ENCODE measurements at places on chromosomes 11 and 22.

GRCh38 chr11:131108760-131109159 is 192.5 kb upstream of the SNX19 start:
- DNase-seq: peak; percentile 3

- no peak for DNase-seq
Observed at GRCh38 chr11:38191101-38191500, 1593.1 kb upstream of the RAG2 start.

DNA sequence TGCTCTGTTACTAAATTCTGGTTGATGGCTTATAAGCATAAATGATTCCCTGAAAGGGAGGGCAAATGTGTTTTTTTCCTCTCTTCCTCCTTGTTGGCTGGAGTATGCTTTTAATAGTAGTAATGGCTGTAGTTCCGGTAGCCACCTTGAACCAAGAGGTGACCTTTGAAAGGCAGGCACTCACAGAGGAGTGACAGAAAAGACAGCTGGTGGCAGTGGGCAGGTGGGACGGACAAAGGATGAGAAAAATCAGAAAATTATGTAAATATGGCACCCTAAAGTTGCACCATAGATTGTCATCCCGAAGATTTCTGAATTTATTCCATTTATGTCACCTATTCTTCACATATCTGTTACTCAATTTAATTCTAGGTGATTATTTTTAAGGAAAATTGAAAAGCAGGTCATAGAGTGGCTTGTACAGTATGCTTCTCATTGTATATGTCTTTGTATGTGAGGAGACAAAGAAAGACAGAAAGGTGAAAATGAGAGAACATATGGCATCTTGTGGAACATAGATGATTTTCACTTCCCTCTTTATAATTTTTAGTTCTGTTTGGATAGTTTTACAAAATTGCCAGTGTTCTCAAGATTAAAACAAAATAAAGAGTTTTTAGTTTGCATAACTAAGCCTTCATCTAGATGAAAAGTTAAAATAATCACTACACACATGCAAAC is 17.0 kb downstream of the CASP12 start:
- DNase-seq: no peak

DNA sequence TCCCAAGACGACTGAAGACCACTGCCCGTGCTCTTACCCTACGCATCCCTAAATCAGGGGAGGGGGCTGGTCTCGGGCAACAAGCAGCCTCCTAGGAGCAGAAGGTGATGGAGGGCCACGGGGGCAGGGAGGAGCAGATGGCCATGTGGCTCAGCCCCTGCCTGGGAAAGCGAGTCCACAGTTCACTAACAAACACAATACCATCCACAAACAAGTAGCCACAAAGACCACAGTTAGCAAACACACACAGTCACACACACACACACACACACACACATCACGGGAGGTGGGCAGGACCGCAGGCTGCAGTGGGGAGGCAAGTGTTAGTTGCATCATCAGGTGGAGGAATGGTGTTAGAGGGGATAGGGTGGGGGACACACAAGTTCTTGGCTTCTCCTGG is 13.2 kb upstream of the FXYD2 start:
- DNase-seq: no peak

DNA sequence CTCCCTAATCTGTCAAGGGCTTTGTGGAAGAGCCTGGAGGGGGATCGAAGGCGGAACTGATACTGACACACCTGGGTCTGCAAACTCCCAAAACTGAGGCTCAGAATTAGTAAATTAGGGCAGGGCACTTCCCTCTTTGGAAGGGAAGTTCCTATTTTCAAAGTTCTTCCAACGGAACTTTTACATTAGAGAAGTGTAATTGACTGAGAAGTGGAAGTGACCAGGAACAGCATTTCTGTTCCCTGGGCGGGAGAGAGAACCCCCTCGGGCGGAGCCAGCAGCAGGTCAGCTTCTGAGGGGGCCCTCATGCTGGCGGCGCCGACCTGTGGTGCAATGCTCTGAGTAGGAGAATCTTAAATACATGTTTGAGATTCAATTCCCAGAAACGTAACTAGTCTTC is 1.1 kb upstream of the CBL start:
- no peak for DNase-seq

GRCh38 chr11:67364783-67365722 is 8.3 kb downstream of the CLCF1 start:
- no peak for DNase-seq

DNA sequence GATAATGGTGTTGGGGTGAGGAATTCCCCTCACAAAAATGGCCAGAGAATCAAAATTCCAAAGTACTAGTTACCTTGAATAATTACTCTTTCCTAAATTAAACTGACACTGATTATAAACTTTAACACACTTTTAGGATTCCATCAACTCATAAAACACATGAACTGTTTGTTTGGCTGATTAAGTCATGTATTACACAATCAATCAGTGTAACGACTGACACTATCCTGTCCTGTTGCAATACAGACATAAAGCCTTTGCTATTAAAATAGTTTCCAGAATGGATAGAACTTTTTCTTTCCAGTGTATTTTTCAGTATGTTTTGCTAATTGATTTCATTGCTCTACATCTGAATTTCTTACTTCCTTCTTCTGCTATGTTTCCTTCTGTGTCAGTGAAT is 1709.4 kb upstream of the RAG2 start:
- DNase-seq: no peak

GRCh38 chr11:62077132-62077531 is 46.7 kb upstream of the INCENP start:
- no peak for DNase-seq

GRCh38 chr11:10382518-10382917 is 72.5 kb upstream of the AMPD3 start:
- no peak for DNase-seq

DNA sequence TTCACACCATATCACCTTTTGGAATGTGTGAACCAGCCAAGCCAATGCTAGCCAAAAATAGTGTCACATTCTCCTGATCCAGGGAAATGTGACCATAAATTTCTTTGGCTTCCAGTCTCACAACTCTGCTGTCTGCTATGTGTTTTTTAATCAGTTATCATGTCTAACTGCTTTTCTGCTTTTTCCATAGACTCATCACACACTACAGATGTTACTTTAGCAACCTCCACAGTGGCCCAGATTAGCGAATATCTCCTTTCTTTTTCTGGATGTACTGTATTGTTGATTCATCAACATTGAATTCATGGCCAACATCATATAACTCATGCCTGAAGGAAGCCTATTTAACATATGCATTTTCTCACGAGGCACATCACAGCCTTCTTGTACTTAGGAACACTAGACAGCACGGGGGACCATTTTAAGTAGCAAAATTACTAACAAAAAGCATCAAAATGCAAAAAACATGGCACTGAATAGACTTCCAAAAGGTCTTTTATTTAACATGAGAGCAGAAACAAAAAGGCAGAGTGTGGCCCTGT is 73.1 kb upstream of the POU2AF2 start:
- no peak for DNase-seq

DNA sequence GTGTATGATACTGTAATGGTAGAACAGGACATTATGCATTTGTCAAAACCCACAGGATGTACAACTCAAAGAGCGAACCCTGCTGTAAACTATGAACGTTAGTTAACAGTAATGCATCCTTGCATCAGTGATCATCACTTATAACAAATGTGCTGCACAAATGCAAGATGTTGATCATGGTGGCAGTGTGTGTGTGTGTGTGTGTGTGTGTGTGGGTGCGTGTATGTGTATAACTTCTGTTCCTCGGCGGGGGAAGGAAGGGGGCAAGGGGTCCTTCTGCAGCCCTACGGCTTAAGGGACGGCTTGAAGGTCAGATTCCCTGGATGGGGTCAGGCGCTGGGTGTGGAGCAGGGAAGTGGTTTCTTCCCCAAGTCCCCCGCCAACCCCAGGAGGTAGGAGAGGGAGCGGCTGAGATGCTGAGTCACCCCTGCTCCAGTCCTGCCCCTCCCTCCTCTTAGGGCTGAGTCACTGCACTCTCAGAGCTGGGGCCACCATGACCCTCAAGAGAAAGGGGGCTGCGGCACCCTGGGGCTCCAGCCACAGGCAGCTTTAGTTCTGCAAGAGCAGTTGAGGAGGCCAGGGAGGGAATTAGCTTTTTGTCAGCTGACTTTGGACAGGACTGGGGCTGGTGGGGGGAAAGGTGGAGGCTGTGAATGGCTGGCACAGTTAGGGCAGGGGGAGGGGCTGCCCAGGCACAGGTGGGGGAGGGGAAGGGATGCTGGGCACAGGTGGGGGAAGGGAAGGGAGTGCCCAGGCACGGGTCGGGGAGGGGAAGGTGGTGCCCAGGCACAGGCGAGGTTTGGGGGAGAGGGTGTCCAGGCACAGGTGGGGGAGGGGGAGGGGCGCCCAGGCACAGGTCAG is 8.8 kb upstream of the CTSD start:
- peak; percentile 87 for DNase-seq

DNA sequence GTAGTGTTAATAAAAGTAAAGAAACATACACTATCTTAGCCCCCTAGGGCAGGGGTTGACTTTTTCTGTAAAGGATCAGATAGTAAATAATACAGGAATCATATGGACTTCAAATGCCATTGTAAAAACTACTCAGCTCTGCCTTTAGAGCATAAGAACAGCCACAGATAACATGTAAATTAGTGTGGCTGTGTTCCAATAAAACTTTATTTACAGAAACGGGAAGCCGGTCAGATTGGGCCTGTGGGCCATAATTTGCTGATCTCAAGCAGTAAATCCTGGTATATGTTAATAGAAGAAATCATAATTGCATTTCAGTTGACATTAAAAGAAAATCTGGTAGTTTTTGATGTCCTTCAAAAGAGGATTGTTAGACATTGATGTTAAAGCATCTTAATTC is 76.5 kb downstream of the ZC3H12C start:
- DNase-seq: no peak

GRCh38 chr11:122242731-122243130 is 126.7 kb upstream of the BLID start:
- no peak for DNase-seq

- no peak for DNase-seq
Observed at GRCh38 chr11:129412494-129412893, 36.8 kb downstream of the BARX2 start.

DNA sequence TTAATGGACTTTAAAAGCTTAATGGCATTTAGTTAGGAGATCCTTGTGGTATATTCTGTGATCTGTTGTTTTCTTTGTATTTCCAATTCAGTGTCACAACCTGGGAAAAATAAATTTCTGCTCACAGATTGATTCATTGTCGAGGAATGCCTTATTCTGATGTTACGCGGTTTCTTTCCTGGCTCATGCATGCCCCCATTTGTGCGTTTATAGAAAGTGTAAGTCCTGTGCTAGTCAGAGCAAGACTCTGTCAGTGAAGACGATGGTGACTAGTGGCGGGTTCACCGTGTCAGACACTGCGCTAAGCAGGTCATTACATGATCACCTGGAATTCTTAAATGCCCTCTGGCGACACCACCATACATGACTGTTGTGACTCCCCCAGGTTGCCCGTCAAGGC is 169.4 kb downstream of the TBC1D22A start:
- no peak for DNase-seq

- no peak for DNase-seq
Observed at GRCh38 chr22:39432361-39432811, 24.4 kb upstream of the MGAT3 start.

DNA sequence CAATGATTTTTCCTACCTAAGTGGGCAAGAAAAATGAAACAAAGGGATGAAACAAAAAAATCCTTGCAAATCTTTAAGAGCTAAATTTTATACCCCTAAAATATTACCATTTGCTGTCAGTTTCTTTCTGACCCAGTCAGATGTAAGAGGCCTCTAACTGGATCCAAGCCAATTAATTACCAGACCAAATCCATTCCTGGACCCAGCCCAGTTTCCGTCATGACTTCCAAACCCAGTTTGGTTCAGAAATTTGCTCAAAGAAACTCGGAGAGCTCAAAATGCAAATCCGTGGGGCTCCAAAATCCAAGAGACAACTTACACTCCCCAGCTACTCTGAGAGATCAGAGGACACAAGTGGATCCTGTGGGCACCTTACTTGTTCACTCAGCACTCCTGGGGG is 46.8 kb downstream of the TRIM44 start:
- DNase-seq: no peak

GRCh38 chr11:120060512-120060911 is 77.4 kb downstream of the TRIM29 start:
- DNase-seq: no peak

- DNase-seq: no peak
Observed at GRCh38 chr11:42778193-42778592, 533.6 kb upstream of the API5 start.

DNA sequence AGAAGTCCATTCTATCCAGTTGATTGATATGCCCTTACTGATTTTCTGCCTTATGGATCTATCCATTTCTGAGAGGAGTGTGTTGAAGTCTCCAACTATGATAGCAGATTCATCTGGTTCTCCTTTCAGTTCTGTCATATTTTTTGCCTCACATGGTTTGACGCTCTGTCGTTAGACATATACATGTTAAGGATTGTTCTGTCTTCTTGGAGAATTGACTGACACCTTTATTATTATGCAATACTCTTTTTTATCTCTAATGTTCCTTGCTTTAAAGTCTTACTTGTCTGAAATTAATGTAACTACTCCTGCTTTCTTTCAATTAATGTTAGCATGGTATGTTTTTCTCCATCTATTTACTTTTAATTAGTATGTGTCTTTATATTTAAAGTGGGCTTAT is 12.1 kb upstream of the ARHGAP20 start:
- DNase-seq: no peak

DNA sequence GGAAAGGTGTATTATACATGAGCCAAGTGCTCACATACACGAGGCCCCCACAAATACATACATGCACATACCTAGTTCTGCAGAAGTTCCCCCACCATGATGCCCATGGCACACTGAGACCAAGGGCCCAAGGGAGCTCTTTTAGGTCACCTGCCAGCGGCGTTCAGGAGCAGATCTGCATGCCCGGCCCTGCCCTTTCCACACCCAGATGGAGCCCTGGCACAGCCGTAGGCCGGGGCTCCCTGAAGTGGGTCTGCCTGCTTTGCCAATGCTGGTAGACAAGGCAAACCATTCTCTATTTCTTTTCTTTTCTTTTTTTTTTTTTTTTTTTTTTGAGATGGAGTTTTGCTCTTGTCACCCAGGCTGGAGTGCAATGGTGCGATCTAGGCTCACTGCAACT is 21.5 kb downstream of the NFAM1 start:
- DNase-seq: no peak

DNA sequence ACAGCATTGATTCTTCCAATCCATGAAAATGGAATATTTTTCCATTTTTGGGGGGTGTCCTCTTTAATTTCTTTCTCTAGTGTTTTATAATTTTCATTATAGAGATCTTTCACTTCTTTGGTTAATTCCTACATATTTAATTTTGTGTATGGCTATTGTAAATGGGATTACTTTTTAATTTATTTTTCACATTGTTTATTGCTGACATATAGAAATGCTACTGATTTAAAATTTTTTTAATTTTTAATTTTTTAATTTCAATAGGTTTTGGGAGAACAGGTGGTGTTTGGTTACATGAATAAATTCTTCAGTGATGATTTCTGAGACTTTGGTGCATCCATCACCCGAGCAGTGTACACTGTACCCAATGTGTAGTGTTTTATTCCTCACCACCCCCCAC is 26.6 kb upstream of the OOSP4B start:
- DNase-seq: no peak

GRCh38 chr22:30420347-30421125 is 5.0 kb upstream of the MTFP1 start:
- peak; percentile 92 for DNase-seq

- peak; percentile 94 for DNase-seq
Observed at GRCh38 chr11:9568854-9569587, 4.4 kb upstream of the WEE1 start.
